GM12865 (cell line): ENCODE measurements at places on chromosomes 6 and 20.

- DNase-seq: no peak
Measured at GRCh38 chr6:33744895-33745546, 1.7 kb downstream of the IP6K3 start.

DNA sequence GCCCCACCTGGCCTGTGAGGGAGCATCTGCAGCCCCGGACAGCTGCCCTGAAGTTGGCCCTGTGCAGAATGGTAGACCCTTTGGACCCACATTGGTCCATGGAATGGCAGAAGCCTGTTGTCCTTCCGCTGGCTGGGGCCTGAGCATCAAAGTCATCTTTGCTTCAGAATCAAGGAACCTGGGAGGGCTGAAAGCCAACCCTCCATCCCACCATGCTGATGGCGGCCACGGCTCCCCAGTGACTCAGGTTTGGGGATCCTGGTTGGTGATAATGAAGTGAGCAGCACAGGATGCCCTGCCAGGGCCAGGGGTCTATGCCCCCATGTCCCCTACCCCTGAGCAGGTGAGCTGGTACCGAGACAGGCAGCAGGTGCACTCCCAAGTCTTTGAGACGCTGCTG is 52.8 kb downstream of the YTHDF1 start:
- DNase-seq: no peak

DNA sequence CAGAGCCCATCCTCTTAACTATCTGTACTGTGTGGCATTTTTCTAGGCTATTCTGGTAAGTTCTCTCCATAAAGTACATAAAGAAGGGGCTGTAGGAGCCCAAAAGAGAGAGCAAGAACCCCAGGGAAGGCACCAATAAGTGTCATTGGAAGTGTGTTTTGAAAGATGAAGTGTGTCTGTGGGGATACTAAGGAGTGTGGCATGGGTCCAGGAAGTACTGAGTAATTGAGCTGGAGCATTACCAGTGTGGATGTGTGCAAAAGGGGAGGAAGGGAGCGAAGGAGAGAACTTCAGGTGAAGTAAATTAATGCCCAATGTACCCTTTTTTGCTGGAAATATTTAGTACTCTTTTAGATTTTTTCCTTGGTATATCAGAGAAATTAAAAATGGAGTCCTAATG is 63.9 kb downstream of the KCNS1 start:
- no peak for DNase-seq

GRCh38 chr6:149488815-149489214 is 4.0 kb upstream of the ZC3H12D start:
- no peak for DNase-seq

- no peak for DNase-seq
Measured at GRCh38 chr6:25297823-25298522, 18.8 kb downstream of the CARMIL1 start.

GRCh38 chr20:57498425-57499400 is 26.2 kb downstream of the CTCFL start:
- peak; percentile 70 for DNase-seq

DNA sequence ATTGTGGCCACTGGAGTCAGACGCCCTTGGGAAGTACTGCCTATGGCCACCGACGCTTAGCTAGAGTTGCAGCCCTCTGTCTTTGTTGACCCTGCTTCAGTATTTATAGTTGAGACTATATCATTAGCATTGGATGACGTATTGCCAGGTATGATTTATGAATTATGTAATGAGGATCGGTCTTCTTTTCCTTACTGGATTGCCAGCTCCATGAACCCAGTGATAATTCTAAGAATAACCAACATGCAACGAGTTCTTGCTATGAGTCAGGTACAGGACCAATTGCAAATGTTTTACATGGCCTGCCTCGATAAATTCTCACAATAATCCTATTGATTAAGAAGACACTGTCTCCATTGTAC is 63.5 kb downstream of the CLIC5 start:
- DNase-seq: no peak
